CD4-positive, alpha-beta memory T cell (primary cell): ENCODE measurements at places on chromosomes 1 and 21. TPM values are rescaled to one million over a fixed set of nuclear protein-coding genes. Genes with fewer than 3 reads are reported as not detected.

DNA sequence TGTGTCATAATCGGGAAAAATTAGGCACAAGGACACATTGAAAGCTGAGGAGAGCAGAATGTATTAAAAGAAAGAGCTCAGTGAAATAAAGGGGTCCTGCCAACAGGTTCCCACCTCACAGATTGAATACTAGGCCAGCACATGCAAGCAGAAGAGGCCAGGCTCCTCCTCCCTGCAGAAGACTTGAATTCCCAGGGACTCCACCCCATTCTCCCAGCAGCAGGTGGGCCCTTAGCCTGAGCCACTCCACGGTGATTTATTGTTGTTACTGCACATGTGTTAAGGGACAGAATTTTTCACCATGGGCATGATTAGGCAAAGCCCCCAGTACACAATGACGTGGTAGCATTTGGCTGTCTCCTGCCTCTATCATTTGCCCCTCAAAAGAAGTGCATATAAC, 1844.7 kb downstream of the NCAM2 start:
- DNase-seq, result no peak

DNA sequence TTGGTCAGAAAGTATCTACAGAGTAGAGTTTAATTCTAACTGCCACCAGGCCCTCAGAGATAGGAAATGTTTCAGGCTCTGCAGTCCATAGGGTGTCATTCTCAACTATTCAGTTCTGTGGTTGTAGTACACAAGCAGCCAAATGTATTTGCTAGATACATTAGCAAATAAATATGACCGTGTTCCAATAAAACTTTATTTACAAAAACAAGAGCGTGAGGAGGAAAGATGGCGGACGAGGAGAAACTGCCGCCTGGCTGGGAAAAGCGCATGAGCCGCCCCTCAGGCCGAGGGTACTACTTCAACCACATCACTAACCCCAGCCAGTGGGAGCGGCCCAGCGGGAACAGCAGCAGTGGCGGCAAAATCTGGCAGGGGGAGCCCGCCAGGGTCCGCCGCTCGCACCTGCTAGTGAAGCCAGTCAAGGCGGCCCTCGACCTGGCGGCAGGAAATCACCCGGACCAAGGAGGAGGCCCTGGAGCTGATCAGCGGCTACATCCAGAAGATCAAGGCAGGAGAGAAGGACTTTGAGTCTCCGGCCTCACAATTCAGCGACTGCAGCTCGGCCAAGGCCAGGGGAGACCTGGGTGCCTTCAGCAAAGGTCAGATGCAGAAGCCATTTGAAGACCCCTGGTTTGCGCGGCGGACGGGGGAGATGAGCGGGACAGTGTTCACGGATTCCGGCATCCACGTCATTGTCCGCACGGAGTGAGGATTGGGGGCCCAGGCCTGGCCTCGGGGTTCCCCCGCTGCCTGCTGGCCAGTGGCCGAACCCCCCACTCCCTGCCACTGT, 286.1 kb downstream of the LRRC40 start:
- DNase-seq, result peak; percentile 31

DNA sequence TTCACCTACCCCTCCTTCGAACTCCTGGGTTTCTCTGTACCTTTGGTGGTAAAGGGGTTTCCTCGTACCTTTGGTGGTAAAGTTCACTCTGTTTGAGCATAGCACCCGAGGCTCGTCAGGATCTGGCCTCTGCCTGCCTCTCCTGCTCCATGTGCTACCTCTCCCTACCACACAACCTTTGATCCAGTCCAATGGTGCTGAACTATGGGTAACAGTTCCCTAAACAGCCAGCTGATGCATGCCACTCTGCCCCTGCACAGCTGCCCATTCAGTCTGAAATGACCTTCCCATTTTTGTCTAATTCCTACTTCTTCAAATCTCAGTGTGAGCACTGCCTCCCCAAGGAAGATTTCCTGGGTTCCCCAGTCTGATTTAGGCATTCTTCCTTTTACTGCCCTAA, 14.0 kb downstream of the OVAAL start:
- DNase-seq, result no peak

- no peak for DNase-seq
Observed at GRCh38 chr1:230237009-230237370, 170.0 kb downstream of the GALNT2 start.

DNA sequence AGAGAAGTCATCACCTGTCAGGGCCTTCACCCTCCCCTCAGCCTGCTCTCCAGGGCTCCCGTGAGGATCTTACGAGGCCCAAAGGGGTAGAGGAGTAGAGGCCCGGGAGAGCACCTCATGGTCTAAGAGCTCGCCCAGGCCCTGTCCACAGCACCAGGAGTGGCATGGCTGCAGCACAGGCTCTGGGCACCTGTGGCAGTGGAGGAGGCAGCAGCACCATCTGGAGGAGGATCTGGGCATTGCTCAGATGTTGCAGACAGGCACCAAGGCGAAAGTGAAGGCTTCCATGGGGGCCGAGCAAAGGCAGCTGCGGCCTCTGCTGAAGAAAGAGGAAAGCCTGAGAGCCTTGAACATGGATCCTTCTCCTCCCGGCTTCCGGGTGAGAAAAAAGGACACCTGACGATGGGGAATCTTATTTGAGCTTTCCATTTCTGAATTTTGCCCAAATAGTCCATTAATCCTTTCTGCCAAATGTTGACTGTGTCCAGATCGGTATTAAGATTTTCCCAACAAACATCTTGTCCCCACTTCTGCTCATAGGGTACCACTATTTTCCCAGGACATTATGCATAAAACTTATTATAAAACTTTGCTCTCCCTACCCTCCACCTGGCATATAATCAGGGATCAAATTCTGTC, 604.7 kb downstream of the PTPRC start:
- peak; percentile 53 for DNase-seq

DNA sequence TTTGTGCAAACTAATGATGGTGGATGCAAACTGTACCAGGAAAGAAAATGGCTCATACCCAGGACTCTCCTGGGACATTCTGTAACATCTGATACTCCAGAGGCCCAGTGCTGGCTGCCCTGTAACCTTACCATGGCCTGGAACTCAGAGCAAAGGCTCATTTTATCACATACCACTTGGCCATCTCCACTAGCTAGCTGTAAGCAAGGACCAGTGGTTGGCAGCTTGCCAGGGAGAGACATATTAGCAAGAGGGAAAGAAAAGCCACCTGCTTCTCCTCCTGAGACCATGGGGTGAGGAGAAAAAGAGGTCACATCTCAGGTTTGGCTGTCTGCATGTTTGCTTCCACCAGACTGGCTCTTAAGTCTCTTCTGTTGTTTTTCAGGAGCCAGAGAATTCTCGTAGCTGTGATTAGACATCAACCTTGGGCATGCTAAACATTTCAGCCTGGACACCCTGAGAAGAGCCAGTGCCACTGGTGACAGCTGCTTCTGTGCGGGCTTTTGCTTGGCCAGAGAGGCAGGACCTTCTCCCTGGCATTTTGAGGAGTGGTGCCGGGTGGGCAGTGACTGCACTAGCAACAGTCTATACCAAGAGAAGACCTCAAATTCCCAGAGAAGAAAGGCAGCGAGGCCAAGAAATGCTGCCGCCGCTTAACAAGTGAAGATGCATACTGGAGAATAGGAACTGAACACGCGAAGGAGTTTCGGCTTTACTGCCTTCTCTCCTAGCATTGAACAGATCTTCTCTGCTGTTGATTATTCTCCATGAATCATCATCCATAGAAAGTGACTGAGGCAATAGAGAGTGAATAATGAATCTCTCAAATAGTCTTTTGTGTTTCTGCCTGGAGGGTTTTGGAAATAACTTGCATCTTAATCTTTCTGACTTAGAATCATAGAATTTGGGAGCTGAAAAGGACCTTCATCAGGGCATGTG, 6.7 kb upstream of the INKA2 start:
- no peak for DNase-seq

DNA sequence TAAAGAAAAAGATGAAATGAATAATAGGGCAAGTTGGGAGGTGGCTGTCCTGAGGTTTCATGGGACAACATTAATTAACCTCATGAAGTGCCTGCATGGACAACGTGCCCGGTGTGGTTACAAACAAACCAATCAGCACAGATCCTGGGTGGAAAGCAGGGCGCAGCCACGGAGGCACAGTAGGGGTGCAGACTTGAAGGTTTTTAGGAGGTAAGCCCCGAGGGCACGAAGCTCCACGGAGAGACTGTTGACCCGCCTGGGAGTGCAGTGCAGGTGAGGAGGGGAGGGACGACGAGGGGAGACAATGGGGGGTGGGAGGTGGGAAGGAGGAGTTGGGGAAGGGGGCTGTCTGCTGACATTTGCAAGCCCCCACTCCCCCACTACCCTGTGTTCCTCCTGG, 2.3 kb upstream of the RIPK4 start:
- no peak for DNase-seq

DNA sequence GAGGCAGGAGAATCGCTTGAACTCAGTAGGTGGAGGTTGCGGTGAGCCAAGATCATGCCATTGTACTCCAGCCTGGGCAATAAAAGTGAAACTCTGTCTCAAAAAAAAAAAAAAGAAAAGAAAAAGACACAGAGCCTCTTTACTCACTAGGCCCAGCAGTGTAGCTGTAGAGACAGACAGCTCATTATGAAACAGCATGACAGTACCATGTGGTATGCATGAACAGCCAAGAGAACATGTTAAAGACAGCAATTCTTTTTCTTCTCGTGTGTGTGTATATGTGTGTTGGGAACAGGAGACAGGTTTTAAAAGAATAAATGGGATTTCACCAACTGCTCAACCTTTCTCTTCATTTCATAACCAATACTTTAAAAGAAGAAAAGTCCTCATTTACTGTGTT, 118.8 kb downstream of the PIK3R3 start:
- no peak for DNase-seq

DNA sequence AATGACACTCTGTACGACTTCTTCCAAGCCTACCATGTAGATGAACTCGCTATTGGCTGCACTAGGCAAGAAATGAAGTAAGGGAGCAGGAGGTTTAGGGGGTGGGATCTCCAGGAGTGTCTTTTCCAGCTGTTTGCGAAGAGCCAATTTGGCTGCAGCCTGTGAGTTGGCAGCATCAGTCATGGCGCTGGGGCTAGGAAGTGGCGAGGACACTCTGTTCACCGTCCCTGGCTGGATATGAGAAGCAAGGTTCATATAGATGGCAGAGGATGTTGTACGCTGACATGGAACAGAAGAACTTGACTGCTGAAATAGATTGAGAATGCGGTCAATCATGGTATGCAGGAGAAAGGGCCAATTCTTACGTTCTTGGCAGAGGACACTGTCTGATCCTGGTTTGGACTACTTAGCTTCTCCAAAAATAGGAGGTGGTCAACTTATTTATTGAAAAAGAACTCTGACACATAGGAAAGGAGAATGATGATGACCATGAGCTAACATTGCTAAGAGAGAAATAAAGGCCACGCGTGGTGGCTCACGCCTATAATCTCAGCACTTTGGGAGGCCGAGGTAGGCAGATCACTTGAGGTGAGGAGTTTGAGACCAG, 41.2 kb downstream of the SLC27A3 start:
- DNase-seq, result no peak

DNA sequence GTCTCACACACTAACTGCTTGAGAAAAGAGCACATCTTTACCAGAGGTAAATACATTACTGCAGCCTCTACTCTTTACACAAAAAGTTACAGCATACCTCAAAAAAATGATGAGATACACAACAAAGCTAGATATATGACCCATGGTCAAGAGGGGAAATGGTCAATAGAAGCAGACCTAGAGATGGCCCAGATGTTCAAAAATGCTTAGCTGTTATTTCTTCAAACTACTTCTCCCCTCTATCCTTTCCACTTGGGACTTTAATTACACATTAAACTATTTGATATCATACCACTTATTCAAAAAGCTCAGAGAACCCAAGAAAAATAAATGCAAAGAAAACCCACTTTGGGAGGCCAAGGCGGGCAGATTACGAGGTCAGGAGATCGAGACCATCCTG, 12.8 kb downstream of the BRWD1 start:
- no peak for DNase-seq

- DNase-seq, result no peak
Observed at GRCh38 chr1:45340816-45341466, 701 bp upstream of the MUTYH start.

DNA sequence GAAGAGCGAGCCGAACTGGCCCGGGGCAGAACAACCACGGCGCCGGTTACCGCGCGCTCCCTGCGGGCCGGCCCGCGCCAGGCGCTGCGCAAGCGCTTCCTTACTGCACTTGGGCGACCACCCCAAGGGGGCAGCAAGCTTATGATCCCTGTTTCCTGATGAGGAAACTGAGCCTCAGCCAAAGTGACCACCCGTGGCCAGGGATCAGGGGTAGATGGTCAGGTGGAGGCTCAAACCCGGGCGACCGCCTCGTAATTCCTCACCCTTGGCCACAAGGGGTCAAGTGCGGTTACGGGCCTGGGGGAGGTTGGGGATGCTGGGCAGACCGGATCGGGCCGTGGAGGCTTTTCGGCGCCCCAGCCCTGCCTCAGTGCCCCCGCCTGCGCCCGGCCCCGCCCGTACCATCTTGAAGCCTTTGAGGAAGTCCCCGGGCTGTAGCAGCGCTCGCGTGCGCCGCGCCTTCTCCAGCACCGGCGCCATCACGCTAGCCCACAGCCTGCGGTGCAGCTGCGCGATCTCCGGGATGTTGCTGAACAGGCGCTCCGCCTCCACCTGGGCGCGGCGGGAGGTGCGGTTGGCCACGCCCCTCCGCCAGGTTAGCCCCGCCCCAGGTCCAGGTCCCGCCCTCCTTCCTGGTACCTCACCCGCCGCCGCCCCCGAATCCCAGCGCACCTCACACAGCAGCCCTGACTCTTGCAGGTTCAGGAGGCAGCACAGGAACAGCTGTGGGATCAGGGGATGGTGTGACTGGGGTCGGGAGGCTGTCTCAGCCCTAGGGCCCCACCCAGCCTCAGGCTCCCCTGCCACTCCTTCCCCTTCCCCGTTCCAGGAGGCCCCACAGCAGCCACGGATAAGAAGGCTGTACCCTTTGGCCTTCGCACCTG, 5.4 kb upstream of the TNFRSF25 start:
- DNase-seq, result no peak

The CGN gene
- 1.4 TPM for total RNA-seq

The FAM78B gene
- 0.22 TPM for total RNA-seq

The AXDND1 gene
- 1.3 TPM for total RNA-seq

The FHAD1 gene
- not detected for total RNA-seq

The RGS5 gene
- 1.3 TPM for total RNA-seq

The ST6GALNAC3 gene
- total RNA-seq, result 0.47 TPM

The SSBP3 gene
- 87.6 TPM for total RNA-seq

The ZNF644 gene
- total RNA-seq, result 76.3 TPM
